ENCODE measurements at places on chromosomes 2 and 18. TPM values are rescaled to one million over a fixed set of nuclear protein-coding genes. Genes with fewer than 3 reads are reported as not detected.

Gene ANKRD62
- total RNA-seq: not detected

GRCh38 chr2:164981217-164981990, 26.1 kb upstream of the SLC38A11 start:
- H3K4me1 ChIP-seq: no peaks in the 10 kb centered on the region
- no peaks in the 10 kb centered on the region for H3K27me3 ChIP-seq
- no peaks in the 10 kb centered on the region for H3K36me3 ChIP-seq
- DNase-seq: no peak
- no peak overlapping the region for H3K27ac ChIP-seq

Gene DOK6
- total RNA-seq: 2.3 TPM

Gene GKN1
- total RNA-seq: not detected

Gene MRO
- total RNA-seq: 6.9 TPM

Gene CNGA3
- total RNA-seq: not detected

DNA sequence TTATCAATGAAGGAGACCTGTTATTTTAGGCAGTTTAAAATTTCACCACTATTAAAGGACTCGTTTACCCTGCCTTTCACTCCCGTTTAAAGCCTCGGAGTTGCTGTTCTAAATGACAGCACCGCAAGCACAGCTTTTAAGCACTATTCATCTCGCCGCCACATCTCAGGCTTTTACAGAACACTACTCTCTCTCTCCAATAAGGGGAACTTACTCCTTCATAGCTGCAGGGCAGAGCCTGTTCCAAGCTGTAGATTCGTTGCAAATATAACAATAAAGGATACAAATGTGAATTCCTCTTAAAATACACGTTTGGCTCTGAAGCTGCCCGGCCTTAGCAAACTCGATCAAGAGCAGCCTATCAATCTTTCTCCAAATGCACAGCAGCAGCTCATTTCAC, 271.8 kb downstream of the ZNF521 start:
- H3K4me3 ChIP-seq: no peak overlapping the region
- H3K27me3 ChIP-seq: no peaks in the 10 kb centered on the region
- H3K27ac ChIP-seq: no peak overlapping the region
- peaks cover 14% of the 10 kb centered on the region for H3K36me3 ChIP-seq
- no peak for DNase-seq
- H3K4me1 ChIP-seq: no peaks in the 10 kb centered on the region

GRCh38 chr2:107811411-107811810, 15.3 kb upstream of the RGPD4 start:
- H3K27me3 ChIP-seq: no peaks in the 10 kb centered on the region
- no peak overlapping the region for H3K27ac ChIP-seq
- H3K4me1 ChIP-seq: peaks cover 4% of the 10 kb centered on the region
- no peak for DNase-seq

GRCh38 chr2:229043681-229044080, 227.4 kb downstream of the PID1 start:
- no peak overlapping the region for H3K27ac ChIP-seq
- no peak for DNase-seq
- H3K36me3 ChIP-seq: no peaks in the 10 kb centered on the region
- no peak overlapping the region for H3K4me3 ChIP-seq
- no peaks in the 10 kb centered on the region for H3K27me3 ChIP-seq

DNA sequence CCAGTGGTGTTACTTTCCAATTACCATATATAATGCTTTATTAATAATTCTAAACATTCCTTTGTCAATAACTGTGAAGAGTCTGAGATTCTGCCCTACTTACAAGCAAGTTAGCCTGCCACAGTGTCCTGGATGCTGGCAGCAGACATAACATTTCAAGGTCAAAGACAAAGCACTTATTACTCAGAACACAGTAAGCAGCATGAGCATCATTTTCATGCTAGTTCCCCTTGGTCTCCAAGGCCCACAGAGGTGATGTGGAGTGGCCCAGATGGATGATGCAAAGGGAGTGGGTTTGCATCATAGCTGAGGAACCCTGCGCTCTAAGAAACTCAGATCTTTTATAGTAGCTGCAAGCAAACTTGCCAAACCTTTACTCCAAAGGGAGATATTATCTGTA, 349.7 kb downstream of the ZEB2 start:
- DNase-seq: no peak
- H3K36me3 ChIP-seq: no peaks in the 10 kb centered on the region
- no peak overlapping the region for H3K4me3 ChIP-seq
- no peak overlapping the region for H3K27ac ChIP-seq

DNA sequence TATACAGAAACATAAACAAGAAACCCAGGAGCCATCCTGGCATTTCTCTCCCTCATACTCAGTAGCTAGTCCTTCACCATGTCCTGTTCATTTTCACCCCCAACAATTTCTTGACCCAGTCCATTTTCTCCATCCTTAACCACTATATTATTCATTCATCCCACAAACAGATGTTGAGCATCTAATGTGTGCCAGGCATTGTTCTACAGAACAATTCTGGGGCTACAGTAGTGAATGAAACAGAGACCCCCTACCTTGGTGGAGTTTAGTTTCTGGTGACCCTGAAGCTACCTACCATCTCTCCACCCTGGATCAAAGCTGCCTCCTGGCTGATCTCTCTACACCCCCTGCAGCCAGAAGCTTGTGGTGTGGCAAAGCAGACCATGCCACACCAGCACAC, 27.5 kb upstream of the BZW1 start:
- H3K27ac ChIP-seq: no peak overlapping the region
- H3K4me3 ChIP-seq: no peak overlapping the region
- H3K27me3 ChIP-seq: no peaks in the 10 kb centered on the region
- H3K4me1 ChIP-seq: peaks cover 25% of the 10 kb centered on the region
- DNase-seq: no peak

- no peaks in the 10 kb centered on the region for H3K36me3 ChIP-seq
- no peaks in the 10 kb centered on the region for H3K27me3 ChIP-seq
- H3K27ac ChIP-seq: no peak overlapping the region
- no peaks in the 10 kb centered on the region for H3K4me1 ChIP-seq
- DNase-seq: no peak
These were observed 376.9 kb downstream of the RND3 start for GRCh38 chr2:150110548-150110947.

Gene HOXD8
- 0.72 TPM for total RNA-seq

Gene SERPINB3
- total RNA-seq: not detected

GRCh38 chr2:47129191-47129706, 25.9 kb downstream of the STPG4 start:
- no peaks in the 10 kb centered on the region for H3K36me3 ChIP-seq
- peaks cover 2% of the 10 kb centered on the region for H3K4me1 ChIP-seq
- no peak overlapping the region for H3K4me3 ChIP-seq
- DNase-seq: no peak

DNA sequence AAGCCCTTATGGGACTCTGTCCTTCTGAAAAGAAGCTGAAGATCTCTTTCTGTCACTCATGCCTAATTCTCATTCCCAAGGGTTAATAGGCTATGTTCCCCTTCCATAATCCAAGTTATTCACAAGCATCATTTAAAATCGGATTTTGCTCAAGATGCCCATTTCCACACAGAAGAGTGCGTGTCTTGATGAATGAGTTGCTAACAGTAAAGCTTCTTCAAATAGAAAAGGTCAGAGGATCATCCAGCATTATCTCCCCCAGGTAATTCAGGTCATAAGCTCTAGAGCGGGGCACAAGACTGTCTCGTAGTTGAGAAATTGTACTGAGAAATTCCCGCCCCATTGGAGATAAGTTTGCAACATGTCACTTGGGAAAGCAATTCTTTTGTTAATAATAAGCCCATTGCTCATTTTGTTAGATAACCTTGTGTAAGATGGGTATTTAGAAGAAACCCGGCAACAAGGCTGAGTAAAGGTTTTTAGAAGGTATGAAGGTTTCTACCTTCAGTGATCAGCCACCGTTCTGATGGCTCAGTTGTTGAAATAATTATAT, 290.7 kb upstream of the EPAS1 start:
- DNase-seq: no peak
- no peaks in the 10 kb centered on the region for H3K36me3 ChIP-seq
- no peak overlapping the region for H3K4me3 ChIP-seq

Gene LOXHD1
- 1.9 TPM for total RNA-seq

Gene CTLA4
- 1.3 TPM for total RNA-seq

Gene IL1F10
- not detected for total RNA-seq

Gene SLC9A4
- not detected for total RNA-seq

DNA sequence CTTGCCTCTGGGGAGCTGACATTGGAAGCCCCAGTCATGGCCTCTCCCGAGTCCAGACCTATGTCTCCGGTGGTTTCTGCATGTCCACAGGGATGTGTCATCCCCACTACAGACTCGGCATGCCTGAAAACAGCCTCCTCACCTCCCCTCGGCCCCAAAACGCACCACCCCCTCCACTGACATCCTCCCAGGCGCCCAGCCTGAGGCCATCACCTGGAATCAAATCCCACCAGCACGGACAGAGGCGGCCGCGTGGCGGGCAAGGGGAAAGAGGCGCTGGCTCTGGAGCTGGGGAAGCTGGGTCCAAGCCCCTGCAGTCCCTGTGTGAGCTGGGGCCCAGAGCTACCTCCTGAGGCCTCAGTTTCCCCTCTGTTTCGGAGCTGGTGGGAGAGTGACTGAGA, 69.9 kb upstream of the SMAD7 start:
- no peaks in the 10 kb centered on the region for H3K27me3 ChIP-seq
- H3K36me3 ChIP-seq: no peaks in the 10 kb centered on the region
- peak; percentile 60 for DNase-seq
- H3K4me1 ChIP-seq: peaks cover 12% of the 10 kb centered on the region

DNA sequence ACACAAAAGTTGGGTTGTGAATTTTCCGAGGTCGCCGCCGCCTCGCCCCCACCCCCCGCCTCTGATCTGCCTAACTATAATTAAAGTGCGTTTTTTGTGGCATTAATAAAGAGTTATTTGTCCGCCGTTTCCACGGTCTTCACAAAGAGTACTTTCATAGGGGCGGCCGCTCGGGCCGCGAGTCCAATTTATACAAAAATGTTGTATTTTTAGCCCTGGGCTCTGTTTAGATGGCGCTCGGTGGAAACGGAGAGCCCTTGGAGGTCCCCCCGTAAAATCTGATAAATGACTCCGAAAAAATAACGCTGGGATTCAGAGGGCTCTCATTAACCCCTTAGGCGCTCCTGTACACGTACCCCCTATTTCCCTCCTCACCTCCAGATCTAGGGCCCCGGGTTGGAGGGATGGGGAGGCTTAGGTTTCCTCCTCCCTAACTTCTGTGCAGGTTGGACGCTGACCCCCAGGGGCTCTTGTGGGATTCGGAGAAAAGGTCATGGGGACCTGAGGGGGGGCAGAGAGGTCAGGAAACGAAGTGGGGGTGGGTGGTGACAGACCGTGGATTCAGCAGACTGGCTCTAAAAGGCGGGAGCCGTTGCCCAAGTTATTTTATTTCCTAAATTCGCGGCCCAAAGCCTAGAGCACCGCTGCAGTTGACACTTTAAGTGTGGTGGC, 1.9 kb downstream of the CYP26B1 start:
- H3K4me1 ChIP-seq: peaks cover 52% of the 10 kb centered on the region
- DNase-seq: peak; percentile 5
- no peaks in the 10 kb centered on the region for H3K36me3 ChIP-seq

- DNase-seq: no peak
- H3K27ac ChIP-seq: no peak overlapping the region
- H3K27me3 ChIP-seq: no peaks in the 10 kb centered on the region
- H3K4me3 ChIP-seq: no peak overlapping the region
- H3K36me3 ChIP-seq: no peaks in the 10 kb centered on the region
These were observed 384.3 kb upstream of the LYPD1 start for GRCh38 chr2:133054297-133054696.

GRCh38 chr18:70397259-70397925, 108.5 kb downstream of the SOCS6 start:
- no peak overlapping the region for H3K27ac ChIP-seq
- no peak for DNase-seq
- no peaks in the 10 kb centered on the region for H3K27me3 ChIP-seq
- H3K4me1 ChIP-seq: no peaks in the 10 kb centered on the region
- no peak overlapping the region for H3K4me3 ChIP-seq

Gene IMPA2
- 40.8 TPM for total RNA-seq

Gene REG3A
- not detected for total RNA-seq

DNA sequence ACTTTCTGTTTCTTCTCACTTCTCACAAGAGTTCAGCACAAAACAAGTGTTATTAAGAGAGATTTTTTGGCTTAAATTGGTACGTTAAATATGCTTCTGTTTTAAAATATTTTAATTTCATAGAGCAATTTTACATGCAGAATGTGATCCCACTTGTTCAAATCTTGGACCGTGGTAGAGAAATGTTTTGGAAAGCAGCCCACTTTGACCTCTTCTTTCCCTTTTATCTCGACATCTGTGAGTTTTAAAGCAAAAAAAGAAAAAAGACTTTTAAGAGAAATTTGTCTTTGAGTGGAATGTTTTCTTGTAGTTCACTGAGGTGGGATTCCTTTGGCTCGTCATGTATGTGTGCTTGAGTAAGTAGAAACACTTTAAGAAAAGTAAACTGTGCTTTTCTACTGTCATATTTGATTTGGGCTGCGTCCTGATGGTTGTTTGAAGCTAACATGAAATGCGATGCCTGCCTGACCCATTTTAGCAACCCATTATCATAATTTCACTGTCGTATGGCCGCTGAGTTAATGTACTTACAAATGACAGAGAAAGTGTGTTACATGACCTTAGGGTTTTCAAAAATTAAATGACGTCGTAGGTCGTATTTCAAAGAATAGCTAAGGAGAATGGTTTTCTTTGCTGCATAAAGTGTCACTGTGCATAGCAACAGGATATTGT, 54.5 kb downstream of the TSHZ1 start:
- H3K4me1 ChIP-seq: peaks cover 11% of the 10 kb centered on the region
- no peak for DNase-seq
- H3K4me3 ChIP-seq: no peak overlapping the region
- no peaks in the 10 kb centered on the region for H3K36me3 ChIP-seq
- H3K27me3 ChIP-seq: no peaks in the 10 kb centered on the region
- no peak overlapping the region for H3K27ac ChIP-seq

- no peak for DNase-seq
- no peak overlapping the region for H3K4me3 ChIP-seq
- no peaks in the 10 kb centered on the region for H3K36me3 ChIP-seq
- H3K27me3 ChIP-seq: no peaks in the 10 kb centered on the region
- H3K27ac ChIP-seq: no peak overlapping the region
- no peaks in the 10 kb centered on the region for H3K4me1 ChIP-seq
These were observed 67.2 kb upstream of the DSC1 start for GRCh38 chr18:31229829-31230228.

Gene STON1
- total RNA-seq: 2.8 TPM

Gene HJURP
- total RNA-seq: 0.66 TPM

GRCh38 chr2:106800180-106800579, 85.8 kb downstream of the ST6GAL2 start:
- no peak overlapping the region for H3K4me3 ChIP-seq
- no peaks in the 10 kb centered on the region for H3K36me3 ChIP-seq
- H3K4me1 ChIP-seq: no peaks in the 10 kb centered on the region
- DNase-seq: no peak
- no peak overlapping the region for H3K27ac ChIP-seq
- H3K27me3 ChIP-seq: no peaks in the 10 kb centered on the region

DNA sequence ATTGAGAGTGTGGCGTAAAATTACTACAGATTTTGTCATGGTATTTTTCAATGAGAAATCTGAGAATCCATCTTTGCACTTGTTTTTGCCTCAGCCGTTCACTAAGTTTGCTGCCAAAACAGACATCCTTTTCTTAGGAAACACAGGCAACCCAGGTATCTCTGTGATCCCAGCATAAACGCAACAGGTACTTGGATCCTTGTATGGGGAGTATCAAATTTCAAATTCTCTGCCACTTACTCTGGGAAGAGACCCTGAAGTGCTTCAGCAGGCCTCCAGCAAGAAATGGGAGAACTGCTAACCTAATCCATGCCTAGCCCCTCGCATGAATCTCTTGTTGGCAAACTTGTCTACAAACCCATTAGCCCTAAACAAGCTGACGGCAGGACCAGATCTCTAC, 83.1 kb downstream of the BCL11A start:
- no peaks in the 10 kb centered on the region for H3K27me3 ChIP-seq
- DNase-seq: no peak
- no peak overlapping the region for H3K4me3 ChIP-seq
- no peaks in the 10 kb centered on the region for H3K36me3 ChIP-seq
- peaks cover 31% of the 10 kb centered on the region for H3K4me1 ChIP-seq
- no peak overlapping the region for H3K27ac ChIP-seq

All from heart left ventricle (tissue), 16 donors.